ENCODE measurements at places on chromosomes 5 and 9. TPM values are rescaled to one million over a fixed set of nuclear protein-coding genes. Genes with fewer than 3 reads are reported as not detected.

DNA sequence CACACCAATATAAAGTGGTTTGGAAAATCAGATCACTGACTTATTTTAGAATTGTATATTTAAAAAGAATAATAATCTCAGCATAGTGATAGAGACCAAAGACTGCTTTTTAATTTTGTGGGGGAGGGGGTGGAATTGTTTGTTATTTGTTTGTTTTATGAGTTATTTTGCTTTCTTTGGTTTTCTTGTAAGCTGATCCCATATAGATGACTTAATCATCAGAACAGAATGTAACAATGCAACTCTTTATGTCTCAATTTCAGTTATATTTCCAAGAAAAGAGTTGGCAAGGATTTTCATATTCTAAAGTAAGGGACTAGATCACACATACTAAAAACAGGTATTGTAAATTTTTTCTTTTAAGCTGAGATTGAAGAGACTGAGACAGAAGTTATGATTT lies 984.9 kb downstream of the TLE4 start:
- DNase-seq: no peak

- no peak for DNase-seq
Observed at GRCh38 chr9:100445161-100445902, 18.4 kb downstream of the MSANTD3 start.

DNA sequence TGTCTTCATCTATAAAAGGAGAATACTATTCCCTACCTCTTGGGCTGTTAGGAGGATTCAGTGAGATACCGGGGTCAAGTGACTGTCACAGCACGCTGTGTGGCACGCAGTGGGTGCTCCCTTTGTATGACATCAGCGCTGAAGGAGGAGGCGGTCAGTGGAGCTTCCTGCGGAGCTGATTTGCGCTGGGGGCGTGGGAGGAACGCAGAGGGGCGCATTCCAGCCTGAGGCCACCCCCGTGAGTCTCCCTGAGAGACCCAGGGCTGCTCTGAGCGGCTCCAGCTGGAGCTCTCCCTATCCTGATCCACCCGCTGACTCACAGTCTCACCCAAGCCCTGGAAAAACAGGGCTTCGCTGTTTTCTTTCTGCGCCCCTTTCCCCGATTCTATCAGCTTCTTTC lies 24.3 kb upstream of the NEURL1B start:
- no peak for DNase-seq

DNA sequence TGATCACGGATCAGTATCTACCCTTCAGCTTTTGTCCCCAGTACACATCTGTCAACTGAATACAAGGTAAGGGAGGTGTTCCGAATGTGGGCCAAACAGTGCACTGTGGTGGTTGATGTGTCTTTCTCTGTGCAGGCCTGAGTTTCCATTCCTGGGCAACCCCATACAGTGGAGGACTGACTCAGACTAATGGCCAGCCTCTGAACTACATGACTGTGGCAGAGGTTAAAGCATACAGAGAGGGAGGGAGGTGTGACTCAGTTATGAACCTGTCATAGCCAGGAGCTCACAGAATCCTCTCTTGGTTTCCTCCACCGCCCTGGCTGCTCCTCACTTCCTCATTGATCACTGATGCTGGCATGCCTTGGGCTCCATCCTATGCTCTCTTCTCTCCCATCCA lies 136.4 kb upstream of the TAS2R1 start:
- DNase-seq: no peak

DNA sequence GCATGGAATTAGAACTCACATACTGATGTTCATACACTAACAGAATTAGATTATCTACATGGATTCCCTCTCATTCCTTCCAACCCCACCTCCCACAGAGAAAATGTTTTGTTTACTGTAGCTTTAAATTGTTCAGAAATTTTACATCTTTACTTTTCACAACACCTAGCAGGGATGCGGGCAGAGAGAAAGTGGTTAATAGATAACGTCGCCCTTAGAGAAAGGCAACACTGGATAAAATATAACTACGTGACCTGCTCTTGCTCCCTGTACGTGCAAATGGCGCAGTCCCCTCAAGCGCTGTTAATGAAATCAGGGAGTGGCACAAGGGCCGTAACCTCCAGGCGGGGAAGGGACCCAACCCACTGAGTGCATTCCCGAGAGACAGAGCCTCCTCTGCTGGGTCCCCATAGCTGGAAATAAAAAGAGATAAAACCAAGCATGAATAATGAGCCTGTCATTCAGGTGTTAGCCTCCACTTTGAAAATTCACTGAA lies 125.3 kb upstream of the DAPK1 start:
- DNase-seq: no peak

DNA sequence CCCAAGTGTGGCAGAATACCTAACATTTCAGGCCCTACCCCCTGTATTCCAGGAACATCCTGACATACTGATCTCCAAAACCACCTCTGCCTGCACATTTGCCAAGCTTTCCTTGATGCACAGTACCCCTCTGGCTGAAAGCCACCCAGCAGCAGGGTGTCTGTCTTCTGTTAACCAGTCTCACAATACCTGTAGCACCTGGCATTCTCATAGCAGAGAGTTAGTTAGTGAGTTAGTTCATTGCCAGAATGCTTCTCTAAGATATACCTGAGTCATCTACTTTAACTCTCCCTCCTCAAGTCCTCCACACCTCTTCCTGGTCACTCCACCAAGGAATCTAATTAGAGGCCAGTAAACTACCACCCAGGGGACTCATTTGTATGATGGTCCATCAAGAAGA lies 46.1 kb upstream of the IL7R start:
- no peak for DNase-seq

GRCh38 chr5:8316608-8317280 lies 447.8 kb downstream of the MTRR start:
- DNase-seq: no peak

DNA sequence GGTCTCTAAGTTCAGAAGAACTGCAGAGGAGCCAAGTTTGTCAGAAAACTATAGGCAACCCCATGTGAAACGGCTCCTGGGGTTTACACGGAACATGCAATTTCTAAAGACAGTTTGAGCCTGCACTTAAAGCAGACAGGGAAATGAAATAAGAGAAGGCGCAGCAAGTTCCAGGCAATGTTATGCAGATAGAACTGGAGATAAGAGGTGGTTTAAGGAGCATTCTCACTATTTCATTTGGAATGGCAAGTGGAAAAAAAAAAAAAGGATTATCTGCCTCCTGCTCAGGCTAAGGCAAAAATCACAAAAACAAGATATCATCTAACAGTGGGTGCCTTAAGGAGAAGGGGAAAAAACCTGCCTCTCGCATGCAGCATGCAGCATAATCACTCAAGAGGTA lies 2252.4 kb downstream of the MAT2B start:
- no peak for DNase-seq

- DNase-seq: no peak
Observed at GRCh38 chr5:31036411-31036810, 157.1 kb upstream of the CDH6 start.

GRCh38 chr9:7216004-7216841 lies 458.4 kb downstream of the KDM4C start:
- DNase-seq: peak; percentile 77

DNA sequence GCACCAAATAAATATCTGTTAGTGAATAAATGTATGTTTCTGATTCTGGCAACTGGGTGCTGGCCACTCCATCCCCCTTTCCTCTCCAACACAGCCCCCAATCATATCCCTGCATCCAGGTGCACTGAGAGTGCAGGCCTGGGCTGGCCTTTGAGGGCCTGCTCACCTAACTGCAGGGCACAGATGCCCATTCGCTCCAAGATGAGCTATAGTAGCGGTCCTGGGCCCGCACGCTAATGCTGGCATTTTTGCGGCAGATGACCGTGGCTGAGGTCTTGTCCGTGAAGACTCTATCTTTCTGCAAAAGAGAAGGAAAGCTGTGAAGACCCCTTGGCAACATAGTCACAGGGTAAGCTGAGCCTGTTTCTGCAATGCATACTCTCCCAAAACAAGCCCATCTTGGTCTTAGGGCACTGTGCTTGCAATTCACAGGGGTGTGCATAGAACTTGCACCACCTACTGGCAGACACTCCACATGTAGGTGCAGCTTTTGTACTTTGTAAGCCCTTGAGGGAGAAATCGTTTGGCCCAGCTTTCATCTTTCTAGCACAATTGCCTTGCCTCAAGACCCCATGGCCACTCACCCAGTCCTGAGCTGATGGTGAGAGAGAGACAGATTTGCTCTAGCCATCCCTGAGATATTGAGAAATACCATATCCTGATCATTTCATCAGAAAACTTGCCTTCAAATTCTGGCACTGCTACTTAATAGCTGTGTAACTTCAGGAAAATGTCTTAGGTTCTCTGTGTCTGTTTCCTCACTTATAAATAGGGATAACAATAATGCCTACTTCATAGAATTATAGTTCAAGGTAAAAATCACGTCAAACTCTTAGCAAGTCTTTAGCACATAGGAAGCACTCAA lies 13.5 kb downstream of the IL12B start:
- peak; percentile 71 for DNase-seq

GRCh38 chr5:55037890-55038289 lies 13.8 kb downstream of the GZMK start:
- no peak for DNase-seq

GRCh38 chr5:95973793-95974325 lies 12.2 kb upstream of the ELL2 start:
- DNase-seq: peak; percentile 45

- DNase-seq: no peak
Observed at GRCh38 chr9:33354651-33355211, 47.6 kb downstream of the AQP7 start.

DNA sequence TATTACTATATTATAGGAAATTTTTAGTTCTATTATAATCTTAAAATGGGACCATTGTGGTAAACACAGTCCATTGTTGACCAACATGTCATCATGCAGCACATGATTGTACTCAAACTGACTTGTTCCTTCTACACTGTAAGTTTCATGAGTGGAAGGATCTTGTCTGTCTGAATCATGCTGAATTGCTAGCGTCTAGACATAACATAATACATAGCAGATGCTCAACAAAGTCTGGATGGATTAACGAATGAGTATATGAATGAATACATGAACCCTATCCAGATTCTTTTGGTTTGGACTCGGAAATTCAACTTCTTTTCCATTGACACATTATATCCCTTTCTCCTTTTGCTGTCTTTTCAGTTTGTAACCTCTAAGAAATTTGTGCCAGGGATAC lies 429.2 kb upstream of the SGCD start:
- no peak for DNase-seq

DNA sequence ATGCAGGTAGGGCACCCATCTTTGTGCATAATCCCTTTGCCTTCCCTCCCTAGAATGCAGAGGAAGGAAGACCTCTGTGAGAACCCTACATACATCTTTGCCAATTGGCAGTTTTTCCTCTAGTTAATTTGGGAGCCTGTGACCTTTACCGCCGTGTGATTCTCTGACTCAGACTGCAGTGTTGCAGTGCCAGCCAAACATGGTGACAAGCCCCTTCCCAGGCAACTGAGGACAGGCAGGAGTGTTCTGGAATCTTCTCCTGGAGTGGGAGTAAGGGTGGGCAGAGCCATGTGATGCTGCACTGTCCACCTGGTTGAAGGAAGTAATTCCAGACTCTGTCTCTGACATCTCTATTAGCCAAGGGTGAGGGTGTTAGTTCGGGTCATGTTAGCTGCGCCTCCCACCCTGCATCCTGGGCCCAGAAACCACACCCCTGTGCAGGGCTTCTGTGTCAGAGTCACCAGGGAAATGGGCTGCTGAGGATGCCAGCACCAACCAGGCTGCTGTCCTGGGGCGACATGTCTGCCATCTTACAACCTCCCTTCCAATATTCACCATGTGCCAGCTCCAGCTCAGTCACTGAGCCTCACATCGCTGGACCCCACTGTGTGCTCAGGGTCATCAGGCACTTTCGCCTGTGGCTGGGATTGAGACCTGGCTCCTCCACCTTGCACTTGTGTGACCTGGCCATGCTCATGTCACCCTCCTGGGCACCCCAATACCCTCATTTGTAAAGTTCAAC lies 21.8 kb downstream of the KCNIP1 start:
- no peak for DNase-seq

GRCh38 chr9:118148990-118149389 lies 444.8 kb downstream of the TLR4 start:
- no peak for DNase-seq

GRCh38 chr9:129933185-129934040 lies 98.2 kb downstream of the USP20 start:
- DNase-seq: no peak

- DNase-seq: no peak
Observed at GRCh38 chr9:110290001-110290400, 33.7 kb upstream of the TXN start.

DNA sequence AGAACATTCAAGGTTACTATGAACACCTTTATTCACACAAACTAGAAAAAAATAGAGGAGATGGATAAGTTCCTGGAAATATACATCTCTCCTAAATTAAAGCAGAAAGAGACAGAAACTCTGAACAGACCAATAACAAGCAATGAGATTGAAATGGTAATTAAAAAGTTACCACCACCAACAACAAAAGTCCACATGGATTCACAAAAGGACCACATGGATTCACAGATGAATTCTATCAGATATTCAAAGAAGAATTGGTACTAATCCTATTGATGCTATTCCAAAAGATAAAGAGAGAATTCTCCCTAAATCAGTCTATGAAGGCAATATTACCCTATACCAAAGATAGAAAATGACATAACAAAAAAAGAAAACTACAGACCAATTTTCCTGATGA lies 518.9 kb downstream of the PRDM9 start:
- no peak for DNase-seq

DNA sequence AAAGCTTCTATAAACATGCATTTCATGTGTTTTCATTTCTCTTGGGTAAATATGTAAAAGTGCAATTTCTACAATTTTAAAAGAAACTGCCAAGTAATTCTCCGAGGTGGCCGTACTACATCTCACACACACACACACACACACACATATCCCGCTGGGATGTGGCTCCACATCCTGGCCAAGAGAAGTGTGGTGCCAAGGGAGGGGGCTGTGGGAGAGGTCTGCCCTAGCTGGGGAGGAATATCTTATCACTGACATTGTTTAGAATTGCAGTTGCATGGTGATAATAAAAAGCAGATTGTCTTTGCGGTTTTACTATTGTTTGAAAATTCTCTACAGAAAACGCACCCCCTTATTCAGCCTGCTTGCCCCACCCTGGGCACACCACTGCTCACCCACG lies 558.4 kb downstream of the BNC2 start:
- no peak for DNase-seq

DNA sequence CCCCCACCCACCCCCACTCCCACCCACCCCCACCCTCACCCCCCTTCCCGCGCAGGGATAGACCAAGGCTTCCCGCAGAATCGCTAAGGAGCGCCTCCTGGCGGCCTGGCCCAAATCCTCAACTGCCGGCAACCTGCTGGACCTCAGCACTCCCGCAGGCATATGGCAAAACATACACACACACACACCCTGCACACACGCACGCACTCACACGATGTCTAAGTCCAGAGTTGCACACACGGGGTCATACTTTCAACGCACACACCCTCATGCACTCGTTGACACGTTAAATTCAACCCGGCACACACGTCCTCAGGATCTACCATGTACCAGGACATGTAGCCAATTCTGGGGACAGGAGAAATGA lies 1.7 kb downstream of the CPLX2 start:
- peak; percentile 18 for DNase-seq

The TAF11L10 gene
- not detected for total RNA-seq

The VDAC1 gene
- 484 TPM for total RNA-seq

The CDKN2B gene
- total RNA-seq: not detected

The ALAD gene
- total RNA-seq: 16.3 TPM

The CORO2A gene
- total RNA-seq: 12.2 TPM

The SPINK7 gene
- total RNA-seq: not detected

The ROR2 gene
- not detected for total RNA-seq

The CNOT6 gene
- total RNA-seq: 30.4 TPM

The PCDHA9 gene
- total RNA-seq: not detected

The NCS1 gene
- total RNA-seq: 21.2 TPM

The SH2D3C gene
- 30.3 TPM for total RNA-seq

The IRX1 gene
- total RNA-seq: not detected

The ENC1 gene
- total RNA-seq: 0.16 TPM

The ADGRV1 gene
- total RNA-seq: not detected

All from activated CD8-positive, alpha-beta T cell treated with anti-CD3 and anti-CD28 coated beads for 36 hours (primary cell).